ENCODE measurements at places on chromosomes 1 and 21.
A peak's percentile ranks its signal among the peaks of the same experiment; 100 is the strongest.

DNA sequence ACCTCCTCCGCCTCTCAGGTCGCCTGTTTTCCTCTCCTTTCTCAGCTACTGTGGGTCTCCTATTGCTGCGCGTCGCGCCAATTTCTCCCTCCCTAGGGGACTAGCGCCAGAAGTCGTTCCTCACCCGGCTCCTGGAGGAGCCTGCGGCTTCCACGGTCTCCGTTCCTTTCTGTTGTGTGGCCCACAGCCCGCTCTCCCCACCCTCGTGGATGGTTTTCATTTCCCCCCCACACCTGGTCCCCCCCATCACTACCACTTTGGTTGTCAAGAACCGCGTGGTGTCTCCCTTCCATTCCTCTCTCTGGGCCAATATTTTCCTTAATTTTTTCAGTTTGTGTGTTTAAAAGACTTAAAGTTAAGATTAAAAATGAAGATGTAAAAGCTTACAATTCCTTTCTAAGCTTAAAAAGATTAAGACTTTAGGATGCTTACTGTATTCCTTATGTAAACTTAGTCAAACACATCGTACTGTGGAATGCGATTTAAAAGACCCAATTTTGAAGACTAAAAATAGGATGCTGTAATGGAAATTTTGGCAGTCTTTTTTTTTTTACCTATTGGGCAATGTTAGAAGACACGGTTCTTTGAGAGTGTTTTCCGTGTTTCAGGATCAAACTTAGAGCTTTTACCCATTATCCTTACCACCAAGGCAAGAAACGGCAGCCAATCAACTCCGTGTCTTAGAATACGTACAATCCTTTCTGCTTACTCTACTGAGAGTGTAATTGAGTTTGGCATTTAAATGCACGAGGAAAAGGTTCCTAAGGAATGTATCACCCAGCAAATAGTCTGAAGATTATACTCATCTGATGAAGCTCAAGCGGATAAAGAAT lies 773 bp downstream of the CNST start:
- DNase-seq = no peak

DNA sequence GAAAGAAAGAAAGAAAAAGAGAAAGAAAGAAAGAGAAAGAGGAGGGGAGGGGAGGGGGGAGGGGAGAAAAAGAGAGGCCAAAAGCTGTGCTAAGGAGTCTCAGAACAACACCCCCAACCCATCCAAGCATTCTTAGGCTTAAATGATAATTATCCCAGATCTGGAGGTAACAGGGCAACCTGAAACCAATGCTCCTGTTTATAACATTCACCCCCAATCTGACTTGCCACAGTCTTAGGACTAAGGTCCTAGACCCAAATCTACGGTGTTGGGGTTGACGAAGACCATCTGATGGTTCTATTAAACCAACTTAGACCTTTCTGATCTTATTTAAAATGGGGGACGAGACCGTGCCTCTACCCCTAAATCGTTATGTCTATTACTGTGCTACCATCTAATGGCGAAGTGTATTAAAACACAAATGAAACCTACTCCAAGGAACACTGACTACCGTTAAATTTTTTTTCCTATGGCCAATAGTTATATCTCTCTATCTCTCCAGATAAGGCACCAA lies 119.3 kb upstream of the CDC42BPA start:
- peak; percentile 54 for DNase-seq

GRCh38 chr1:22916471-22916820 lies 56.2 kb downstream of the LACTBL1 start:
- DNase-seq = peak; percentile 25

- DNase-seq = no peak
Observed at GRCh38 chr1:164907666-164908065, 348.7 kb downstream of the PBX1 start.

DNA sequence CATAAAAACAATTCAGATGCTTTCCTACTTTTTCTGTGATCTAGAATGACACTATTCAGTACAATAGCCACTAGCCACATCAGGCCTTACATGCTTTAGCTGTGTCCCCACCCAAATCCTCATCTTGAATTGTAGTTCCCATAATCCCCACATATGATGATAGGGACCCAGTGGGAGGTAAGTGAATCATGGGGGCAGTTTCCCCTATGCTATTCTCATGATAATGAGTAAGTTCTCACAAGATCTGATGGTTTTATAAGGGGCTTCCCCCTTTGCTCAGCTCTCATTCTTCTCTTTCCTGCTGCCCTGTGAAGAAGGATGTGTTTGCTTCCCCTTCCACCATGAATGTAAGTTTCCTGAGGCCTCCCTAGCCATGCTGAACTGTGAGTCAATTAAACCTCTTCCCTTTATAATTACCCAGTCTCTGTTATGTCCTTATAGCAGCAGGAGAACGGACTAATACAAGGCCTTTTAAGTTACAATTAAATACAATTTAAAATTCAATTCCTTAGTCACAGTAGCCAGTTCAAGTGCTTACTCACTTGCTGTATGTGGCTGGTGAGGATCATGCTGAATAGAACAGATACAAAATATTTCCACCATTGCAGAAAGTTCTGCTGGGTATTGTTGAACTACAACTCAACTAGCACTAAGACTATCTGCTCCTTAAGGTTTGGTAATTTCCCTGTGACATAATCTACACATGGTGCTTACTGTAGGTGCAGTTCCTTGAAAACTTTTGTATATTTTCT lies 106.7 kb downstream of the SCMH1 start:
- DNase-seq = no peak

- no peak for DNase-seq
Observed at GRCh38 chr1:8914466-8914865, 31.2 kb upstream of the CA6 start.

DNA sequence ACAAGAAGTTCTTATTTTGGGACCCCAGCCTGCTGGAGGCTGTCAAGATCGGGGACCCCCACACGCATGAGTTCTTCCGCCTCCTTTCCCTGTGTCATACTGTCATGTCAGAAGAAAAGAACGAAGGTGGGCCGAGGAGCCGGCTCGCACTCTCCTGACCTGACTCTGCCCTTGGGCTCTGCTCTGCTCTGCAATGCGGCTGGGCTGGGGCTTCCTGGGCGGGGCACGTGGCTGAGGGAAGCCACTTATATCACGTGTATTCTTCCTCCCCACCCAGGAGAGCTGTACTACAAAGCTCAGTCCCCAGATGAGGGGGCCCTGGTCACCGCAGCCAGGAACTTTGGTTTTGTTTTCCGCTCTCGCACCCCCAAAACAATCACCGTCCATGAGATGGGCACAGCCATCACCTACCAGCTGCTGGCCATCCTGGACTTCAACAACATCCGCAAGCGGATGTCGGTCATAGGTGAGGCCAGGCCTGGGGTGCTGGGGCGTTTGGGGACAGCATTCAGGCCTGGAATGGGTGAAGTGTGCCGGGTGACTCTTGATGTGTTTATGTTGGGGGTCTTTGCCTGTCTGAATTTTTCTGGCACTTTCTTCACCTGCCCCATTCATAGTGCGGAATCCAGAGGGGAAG lies 17.6 kb downstream of the ATP8B2 start:
- no peak for DNase-seq

- DNase-seq = no peak
Observed at GRCh38 chr1:231020816-231021215, 19.2 kb downstream of the FAM89A start.

GRCh38 chr1:15678578-15678977 lies 5.5 kb upstream of the PLEKHM2 start:
- DNase-seq = no peak

GRCh38 chr1:36156329-36157114 lies 562 bp downstream of the MAP7D1 start:
- DNase-seq = no peak

- no peak for DNase-seq
Observed at GRCh38 chr1:5744341-5744740, 247.9 kb downstream of the NPHP4 start.

DNA sequence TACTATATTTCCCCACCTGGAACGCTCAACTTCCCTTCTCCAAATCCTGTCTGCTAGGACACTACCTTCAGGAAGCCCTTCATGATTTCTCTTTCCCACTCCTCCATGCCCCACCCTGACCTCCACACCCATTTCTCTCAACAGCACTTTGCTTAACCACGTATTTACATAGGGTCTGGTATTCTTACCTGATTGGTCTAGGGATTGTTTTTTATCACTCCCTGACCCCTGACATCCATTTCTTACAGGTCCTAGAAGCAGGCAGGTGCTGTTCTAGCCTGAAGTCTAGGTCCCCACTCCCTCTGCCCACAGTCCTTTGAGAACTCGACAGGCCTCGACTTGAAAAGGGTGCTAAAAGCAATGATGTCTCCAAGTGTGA lies 47.5 kb downstream of the DMAP1 start:
- DNase-seq = no peak

- DNase-seq = no peak
Observed at GRCh38 chr1:21099034-21099868, 77.4 kb downstream of the EIF4G3 start.

GRCh38 chr1:167650269-167651160 lies 20.5 kb downstream of the RCSD1 start:
- DNase-seq = no peak

DNA sequence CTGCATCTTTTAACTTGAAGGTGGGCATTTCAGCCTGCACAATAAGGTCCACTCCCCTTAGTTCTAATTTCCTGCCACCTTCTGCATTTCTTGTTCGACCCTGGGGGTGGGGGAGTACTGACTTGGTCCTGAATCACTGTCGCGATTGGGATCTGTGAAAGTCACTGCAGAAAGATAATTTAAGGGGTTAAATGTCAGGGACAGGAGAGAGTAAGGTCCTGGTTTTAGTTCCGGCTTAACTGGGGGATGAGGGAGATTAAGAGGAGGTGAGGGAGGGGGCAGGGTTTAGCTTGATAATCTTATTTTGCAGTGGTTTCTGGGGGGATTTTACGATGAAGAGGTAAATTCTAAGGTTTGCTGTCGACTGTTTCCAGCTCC lies 128.1 kb downstream of the MRPS6 start:
- DNase-seq = no peak

DNA sequence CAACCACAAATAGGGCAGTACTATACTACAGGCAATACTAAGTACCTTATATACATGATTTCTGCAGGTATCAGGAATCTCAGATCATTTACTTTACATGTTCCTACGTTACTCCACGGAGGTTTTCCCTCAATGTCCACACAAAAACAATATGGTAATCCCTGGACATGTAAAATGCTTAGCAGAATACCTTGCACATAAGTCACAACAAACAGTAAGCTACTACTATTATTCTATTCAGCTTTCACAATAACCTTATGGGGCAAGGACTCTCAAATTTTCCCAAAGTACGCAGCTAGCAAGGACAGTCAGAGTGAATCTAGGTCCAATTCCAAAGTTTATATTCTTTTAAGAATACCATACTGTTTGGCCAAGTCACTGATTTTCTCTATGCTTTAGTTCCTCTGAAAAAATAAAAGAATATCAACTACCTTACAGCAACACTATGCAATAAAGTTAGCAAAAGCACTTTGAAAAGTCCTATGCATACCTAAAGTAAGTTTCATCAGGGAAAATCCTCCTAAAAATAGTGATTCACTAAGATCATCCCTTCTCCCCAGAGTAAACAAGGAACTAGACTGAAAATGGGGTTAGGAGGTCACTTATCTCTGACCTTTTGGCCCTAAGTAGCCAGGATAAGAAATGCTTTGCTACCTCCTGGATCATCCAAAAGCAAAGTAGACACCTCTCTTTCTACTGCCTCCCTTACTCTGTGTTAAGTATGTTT lies 67.4 kb downstream of the LUZP1 start:
- no peak for DNase-seq

- DNase-seq = no peak
Observed at GRCh38 chr1:41118645-41119044, 97.1 kb upstream of the SLFNL1 start.

DNA sequence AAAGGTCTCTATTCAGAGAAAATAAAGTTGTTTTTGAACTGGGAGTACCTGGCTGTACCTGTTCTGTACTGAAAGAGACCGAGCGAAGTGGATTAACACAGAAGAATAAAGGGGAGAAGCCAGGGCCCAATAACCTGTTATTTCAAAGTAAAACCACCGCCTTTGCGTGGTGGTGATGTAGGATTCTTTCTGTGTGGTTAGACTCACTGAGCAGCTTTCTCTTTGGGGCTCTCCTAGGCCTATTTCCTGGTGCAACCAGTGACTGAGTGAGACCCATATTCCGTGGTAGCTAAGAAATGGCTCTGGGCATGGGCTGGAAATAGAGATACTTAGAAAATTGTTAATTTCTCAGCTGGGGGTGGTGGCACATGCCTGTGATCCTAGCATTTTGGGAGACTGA lies 99.9 kb downstream of the XCL2 start:
- no peak for DNase-seq
